ENCODE measurements at places on chromosomes 12 and 14.
A peak's percentile ranks its signal among the peaks of the same experiment; 100 is the strongest.

- no peak for DNase-seq
These were observed 2.3 kb upstream of the GPR162 start for GRCh38 chr12:6819106-6820030.

DNA sequence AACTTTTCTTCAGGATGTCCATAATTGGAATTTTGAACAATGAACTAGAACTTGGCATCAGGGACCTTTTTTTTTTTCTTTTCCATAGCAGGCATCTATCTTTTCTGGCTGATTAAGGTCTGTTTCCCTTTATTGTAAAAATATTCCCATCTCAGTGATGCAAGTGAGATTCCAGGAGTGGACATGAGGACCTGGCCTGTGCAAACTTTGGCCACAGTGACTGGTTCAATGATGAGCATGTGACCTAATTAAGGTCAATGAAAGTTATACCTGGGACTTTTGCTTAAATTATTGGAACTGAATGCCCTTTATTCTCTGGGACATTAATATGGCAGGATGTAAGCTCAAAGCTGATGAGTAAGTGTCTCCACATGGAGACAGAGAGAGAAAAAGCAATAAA lies 83.8 kb downstream of the DIO2 start:
- no peak for DNase-seq

GRCh38 chr14:101350691-101351090 lies 210.6 kb upstream of the DIO3 start:
- no peak for DNase-seq

DNA sequence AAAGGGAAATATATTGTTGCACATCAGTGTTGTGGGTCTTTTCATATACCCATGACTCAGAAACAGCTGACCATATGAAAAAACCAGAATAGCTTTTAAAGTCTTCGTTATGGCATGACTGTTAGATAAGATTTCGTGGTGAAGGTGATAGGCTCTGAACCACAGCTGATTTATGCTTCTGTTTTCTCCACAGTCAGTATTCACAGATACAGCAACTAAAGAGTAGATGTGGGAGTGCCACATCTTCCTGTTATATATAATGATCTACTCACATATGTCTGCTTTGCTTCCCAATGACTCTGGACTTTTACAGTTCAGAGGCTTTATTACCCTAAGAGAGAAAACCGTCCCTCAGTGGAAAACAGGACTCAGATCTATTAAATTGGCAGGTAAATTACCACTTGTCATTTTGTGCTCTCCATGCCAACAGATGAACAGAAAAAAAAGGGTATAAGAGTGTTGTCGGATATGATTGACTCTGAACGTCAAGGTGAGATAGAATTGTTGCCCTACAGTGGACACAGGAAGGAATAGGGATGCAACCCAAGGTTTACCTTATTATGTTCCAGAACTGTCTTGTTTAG lies 1037.1 kb downstream of the GALC start:
- DNase-seq = no peak

- DNase-seq = no peak
These were observed 348.3 kb downstream of the ZFP36L1 start for GRCh38 chr14:68444449-68445168.

- DNase-seq = no peak
These were observed 17.7 kb upstream of the FOXJ2 start for GRCh38 chr12:8014836-8015235.

GRCh38 chr12:100745378-100746071 lies 49.1 kb upstream of the ANO4 start:
- DNase-seq = no peak

DNA sequence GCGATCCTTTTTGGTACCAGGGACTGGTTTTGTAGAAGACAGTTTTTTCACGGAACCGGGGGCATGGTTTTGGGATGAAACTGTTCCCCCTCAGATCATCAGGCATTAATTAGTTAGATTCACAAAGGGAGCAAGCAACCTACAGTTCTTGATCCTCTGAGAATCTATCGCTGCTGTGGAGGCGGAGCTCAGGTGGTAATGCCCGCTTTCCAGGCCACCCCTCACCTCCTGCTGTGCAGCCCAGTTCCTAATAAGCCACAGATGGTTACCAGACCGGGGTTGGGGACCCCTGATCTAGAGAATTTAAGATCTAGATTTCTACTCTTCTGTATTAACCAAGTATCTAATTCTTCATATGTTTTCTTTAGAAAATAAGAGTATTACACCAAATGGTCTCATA lies 4.8 kb downstream of the ARHGAP5 start:
- no peak for DNase-seq

GRCh38 chr12:389142-390096 lies at the start of gene KDM5A:
Gene KDM5A, minus strand, starts transcription at chr12:389320. Its CDS starts 229 bp downstream, at chr12:389091.
- DNase-seq = peak; percentile 93

DNA sequence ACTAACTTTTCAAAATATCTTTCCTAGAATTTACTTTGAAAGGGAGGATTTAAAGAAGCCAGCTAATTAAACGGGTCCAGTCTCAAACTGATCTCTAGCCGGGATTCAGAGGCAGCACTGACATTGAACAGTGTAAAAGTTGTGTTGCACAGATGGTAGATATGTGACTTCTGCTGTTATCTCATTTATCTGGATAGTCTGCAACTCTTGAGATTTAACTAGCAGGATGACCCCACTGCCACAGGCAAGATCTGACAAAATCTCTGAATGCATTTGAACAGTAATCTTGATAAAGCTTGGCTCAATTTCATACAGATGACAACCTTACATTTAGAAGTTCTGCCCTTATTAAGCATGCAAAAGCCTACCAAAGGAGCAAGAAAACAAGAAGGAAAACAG lies 138.0 kb upstream of the CPNE8 start:
- DNase-seq = no peak

DNA sequence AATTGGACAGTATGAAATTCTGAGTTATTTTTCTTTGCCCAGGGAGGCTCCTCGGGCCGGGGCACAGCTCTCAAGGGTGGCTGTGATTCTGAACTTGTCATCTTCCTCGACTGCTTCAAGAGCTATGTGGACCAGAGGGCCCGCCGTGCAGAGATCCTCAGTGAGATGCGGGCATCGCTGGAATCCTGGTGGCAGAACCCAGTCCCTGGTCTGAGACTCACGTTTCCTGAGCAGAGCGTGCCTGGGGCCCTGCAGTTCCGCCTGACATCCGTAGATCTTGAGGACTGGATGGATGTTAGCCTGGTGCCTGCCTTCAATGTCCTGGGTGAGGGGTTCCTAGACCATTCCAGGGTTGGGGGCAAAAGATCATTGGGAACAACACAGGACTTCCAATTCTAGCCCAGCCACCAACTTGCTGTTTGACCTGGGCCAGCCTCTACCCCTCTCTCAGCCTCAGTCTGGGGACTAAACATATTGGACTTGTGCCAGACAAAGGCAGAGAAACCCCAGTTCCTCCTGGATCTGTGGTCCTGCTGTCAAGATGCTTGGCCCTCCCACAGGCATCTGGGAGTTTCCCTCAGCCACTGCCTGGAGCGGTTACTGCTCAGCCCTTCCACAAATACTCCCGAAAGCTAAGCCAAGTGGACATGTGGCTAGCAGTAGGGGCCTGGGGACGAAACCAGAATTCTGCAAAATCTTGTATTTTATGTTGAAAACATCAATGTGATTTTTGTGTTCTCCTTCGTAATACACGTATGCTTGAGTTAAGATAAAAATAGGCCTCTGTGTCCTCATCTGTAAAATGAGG lies 3.5 kb downstream of the OAS3 start:
- no peak for DNase-seq

DNA sequence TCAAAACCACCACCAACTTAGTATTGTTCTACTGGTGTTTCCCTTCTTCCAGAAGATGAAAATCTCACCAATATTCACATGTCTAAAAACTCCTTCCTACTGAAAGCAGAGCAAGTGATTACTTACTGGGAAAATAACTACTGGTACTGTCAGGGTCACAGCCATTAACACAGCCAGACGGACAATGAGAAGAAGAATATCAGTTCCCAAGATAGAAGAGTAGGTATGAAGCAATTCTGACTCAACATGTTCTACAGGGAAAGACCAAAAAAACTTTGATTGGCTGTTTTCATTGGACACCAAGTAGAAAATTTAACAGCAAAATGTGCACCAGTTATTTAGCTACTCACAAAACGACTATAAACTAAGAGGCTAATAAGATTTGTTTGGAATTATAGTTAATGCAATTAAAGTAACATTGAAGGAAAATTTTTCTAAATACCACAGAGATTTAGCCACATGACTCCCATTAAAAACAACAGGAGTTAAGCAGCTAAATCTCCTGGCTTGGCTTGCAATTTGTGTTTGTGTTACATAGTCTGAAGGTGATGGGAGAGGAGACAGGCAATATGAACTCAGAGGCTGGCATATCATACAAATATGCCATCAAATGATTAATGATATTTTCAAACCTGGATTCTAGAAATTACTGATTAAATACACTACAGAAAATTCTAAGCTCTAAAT lies 9.5 kb downstream of the SLC38A2 start:
- DNase-seq = no peak

Measured in activated CD4-positive, alpha-beta T cell treated with anti-CD3 and anti-CD28 coated beads, Interleukin-2, Interleukin-4, amounts not matched to agents 100 ng/mL and 50 ng/mL, durations not matched to agents 16 hours and 8 hours (primary cell).